ENCODE measurements at places on chromosomes 13 and 19. TPM values are rescaled to one million over a fixed set of nuclear protein-coding genes. Genes with fewer than 3 reads are reported as not detected.

The SUGP1 gene
- total RNA-seq: 70.2 TPM

The PLPP2 gene
- 8.4 TPM for total RNA-seq

DNA sequence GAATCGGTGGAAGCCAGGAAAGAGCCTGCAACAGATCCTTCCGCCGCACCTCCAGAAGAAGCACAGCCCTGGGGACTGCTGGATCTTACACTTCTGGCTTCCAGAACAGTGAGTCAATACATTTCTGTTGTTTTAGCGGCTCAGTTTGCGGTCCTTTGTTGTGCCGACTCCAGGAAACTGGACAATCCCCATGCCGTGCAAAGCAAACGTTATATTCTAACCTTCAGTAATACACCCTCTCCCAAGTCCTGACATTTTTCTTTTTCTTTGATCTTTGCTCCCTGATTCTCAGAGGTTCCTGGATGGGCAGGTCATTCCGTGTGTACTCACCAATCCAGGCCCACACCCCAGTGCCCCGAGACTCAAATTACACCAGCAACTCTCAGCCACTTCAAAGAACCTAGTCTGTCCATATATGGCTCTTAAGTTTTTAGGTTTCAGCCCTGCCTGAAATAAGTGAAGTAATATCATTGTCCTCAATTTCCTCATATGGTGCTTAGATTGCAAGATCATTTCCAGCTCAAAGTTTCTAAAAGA lies 387.1 kb upstream of the SGCG start:
- no peak for DNase-seq
- H3K27ac ChIP-seq: peak overlapping the region; percentile 97
- H3K27me3 ChIP-seq: no peaks in the 10 kb centered on the region

The IZUMO4 gene
- 14.4 TPM for total RNA-seq

DNA sequence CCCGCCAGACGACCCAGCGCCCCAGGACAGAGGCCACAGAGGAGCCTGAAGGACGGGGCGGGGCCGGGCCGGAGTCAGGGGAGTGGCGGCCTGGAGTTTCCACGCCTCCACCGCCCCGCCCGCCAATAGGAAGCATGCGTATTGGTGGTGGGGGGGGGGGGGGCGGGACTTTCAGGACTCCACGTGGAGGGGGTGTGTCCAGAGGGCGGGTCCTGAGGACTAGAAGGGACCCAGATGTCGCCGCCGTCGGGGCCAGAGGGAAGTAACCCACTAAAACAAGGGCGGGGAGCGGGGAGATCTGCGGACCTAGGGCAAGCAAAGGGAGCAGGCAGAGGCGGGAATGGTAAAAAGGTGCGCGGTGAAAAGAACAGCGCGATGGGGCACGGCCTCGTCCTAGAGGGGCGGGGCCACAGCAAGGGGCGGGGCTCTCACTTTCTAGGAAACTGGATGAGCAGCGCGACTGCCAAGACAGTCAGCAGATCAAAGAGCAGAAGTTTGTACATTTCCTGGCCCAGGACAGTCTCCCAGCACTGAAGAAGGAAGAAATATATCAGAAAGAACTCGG lies 2.8 kb upstream of the LENG1 start:
- peaks cover 2% of the 10 kb centered on the region for H3K36me3 ChIP-seq
- peak; percentile 65 for DNase-seq

- H3K27ac ChIP-seq: peak overlapping the region; percentile 19
- DNase-seq: no peak
- no peak overlapping the region for H3K4me3 ChIP-seq
- H3K27me3 ChIP-seq: no peaks in the 10 kb centered on the region
Observed at GRCh38 chr13:38667526-38668109, 19.3 kb upstream of the FREM2 start.

DNA sequence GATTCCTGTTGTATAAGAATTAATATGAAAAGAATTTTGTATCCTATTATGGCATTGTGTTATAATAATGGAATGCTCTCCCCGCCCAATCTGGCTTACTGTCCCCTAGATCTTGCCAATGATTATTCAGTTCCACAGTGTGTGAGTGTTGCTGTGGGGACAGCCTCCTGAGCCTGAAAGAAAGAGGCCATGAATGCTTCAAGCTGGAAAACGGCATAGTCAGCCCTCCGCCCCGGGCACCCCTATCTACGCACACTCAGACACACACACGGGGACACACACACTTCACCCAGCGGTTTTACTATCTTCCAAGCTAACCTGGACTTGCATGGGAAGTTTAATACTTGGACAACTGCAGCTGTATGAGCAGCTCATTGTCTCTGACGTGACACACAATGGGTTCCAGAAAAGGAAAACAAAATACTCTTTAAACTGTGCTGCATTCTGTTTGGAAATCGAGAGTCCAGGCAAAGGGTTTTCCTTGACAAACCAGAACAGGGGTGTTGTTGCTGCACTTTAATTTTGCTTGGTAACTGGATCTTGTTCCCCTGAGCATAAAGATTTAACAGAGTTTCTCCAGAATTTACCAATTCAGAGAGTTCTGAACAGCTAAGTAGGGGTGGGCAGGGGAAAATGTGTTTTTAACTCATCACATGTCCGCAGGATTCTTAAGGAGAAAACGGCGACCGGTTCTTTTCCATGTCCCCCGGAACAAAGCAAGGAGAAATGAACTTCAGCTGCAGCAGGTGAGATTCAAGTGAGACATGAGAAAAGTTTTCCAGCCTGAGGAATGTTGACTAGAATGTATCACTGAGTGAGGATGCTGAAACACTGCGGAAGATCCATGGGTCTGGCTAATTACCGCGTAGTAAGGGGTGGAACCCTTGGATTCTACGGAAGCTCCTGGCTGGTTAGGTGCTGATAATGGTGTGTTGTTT lies 472.9 kb downstream of the FOXO1 start:
- H3K27ac ChIP-seq: no peak overlapping the region
- H3K4me3 ChIP-seq: no peak overlapping the region
- H3K4me1 ChIP-seq: peaks cover 34% of the 10 kb centered on the region
- DNase-seq: no peak

GRCh38 chr19:19643158-19644053 lies at the start of gene GMIP:
TSS of gene GMIP (minus strand) at chr19:19643657. CDS start at chr19:19643529, 128 bp downstream.
- peak; percentile 87 for DNase-seq
- peak within 1 kb of the TSS; percentile 96 for H3K4me3 ChIP-seq
- H3K27me3 ChIP-seq: no peaks in the 10 kb centered on the region

Measured in mesothelial cell of epicardium (in vitro differentiated cells).